ENCODE measurements at places on chromosomes 3 and 15.

GRCh38 chr3:114005481-114005880, 50.8 kb downstream of the CCDC191 start:
- DNase-seq, result no peak

DNA sequence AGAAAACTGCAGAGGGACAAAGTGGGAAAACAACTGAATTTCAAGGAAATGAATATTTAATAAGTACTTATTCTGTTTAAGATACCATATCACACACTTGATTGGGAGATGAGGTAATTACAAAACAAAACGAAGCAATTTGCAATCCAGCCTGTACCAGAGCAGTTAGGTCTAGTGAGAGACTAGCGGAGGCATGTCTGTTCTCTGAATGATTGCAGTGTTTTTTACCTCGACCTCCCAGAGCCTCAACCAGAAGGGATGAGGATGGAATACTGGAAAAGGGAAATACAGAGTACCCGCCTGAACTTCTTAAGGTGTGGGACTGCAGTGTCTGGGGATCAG, 59.5 kb downstream of the PIK3CB start:
- DNase-seq, result no peak

DNA sequence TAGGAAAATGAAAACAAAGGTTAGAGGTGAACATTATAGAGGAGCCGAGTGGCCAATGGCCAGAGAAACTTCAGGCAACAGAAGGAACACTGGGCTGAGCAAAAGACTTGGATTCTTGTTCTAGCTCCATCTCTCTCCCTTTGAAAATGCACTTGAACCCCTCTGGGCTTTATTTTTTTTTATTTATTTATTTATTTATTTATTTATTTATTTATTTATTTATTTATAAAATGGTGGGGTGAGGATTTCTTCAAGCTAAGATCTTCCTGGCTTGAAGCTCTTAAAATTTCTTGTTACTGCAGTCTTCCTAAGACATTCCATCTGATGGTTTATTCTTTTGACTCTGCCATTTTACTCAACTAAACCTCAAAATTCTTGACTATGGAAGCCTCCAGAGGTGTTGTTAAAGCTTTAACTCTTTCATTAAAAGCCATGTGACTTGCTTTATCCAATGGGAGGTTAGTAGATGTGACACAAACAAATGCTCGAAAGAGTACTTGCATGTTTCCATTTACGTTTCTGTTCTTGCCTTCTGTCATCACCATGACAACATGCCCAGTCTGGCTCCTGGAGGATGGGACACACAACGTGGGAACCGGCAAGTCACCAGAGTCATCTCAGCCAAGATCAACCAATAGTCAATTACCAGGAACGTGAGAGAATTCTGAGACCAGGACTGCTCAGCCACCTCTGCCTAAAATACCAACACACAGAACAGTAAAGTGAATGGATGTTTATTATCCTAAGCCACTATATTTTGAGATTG, 325.2 kb upstream of the CTNNB1 start:
- no peak for DNase-seq

DNA sequence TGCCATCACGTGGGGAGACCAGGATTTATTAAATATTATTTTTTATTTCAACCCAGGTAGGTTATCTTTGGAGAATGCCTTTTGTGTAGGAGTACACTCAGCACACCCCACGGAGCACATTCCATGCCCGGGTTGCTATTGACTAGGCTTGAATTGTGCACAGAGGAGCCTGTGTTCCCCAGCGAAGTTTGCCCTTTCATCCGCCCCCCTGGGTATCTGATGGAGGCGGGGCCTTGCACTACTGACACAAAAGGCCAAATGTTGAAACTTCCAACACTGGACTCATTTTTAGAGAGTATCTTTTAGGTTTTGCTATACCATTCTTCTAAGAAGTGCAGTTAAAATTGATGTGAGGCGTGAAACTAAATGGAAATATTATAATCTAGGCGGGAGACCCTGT, 39.3 kb upstream of the PPP4R2 start:
- DNase-seq, result no peak

GRCh38 chr3:24396338-24396737, 98.3 kb downstream of the THRB start:
- no peak for DNase-seq

- no peak for DNase-seq
Observed at GRCh38 chr3:173699353-173699752, 301.8 kb downstream of the NLGN1 start.

DNA sequence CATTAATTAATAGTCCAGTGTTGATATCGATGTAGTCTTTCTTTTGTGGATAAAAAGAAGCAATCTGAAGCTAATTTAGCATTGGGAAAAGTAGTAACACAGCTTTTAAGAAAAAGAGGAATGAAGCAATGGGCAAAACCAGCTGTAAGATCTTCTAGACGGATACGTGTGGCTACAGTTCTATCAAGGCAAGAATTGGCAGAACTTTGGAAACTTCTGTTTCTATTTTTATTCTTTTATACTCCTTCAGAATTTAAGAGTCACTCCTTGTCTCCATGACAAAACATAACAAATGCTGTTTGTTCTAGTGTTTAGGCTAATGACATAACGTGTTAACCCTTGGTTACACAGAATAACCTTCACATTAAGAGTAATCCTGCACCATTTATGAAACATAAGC, 289.2 kb downstream of the ROBO2 start:
- DNase-seq, result no peak

DNA sequence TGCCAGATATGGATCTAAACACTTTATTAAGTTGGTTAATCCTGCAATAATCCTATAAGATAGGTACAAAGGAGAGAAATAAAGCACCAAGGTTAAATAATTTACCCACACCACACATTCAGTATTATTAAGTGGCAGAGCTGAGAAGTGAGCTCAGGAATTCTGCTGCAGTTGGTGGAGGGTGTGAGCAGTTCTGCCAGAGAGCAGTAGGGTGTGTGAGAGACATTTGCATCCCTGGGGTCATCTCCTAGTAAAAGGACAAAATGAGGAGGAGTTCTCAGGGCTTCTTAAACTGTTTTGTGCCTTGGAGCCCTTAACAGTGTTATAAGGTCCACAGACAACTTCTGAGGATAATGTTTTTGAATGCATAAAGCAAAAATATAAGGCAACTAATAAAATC, 484.5 kb downstream of the TAFA4 start:
- no peak for DNase-seq

Data from effector memory CD8-positive, alpha-beta T cell (primary cell).